ENCODE measurements at places on chromosomes 1 and 21. TPM values are rescaled to one million over a fixed set of nuclear protein-coding genes. Genes with fewer than 3 reads are reported as not detected.

- no peaks in the 10 kb centered on the region for H3K27me3 ChIP-seq
- no peak for DNase-seq
- H3K27ac ChIP-seq = no peak overlapping the region
- H3K4me3 ChIP-seq = peak overlapping the region; percentile 55
- H3K4me1 ChIP-seq = no peaks in the 10 kb centered on the region
Observed at GRCh38 chr1:110211496-110212168, 1.5 kb downstream of the KCNC4 start.

- no peak overlapping the region for H3K4me3 ChIP-seq
- H3K36me3 ChIP-seq = no peaks in the 10 kb centered on the region
- H3K27me3 ChIP-seq = no peaks in the 10 kb centered on the region
- DNase-seq = no peak
- H3K4me1 ChIP-seq = no peaks in the 10 kb centered on the region
Observed at GRCh38 chr21:28943631-28944030, 49.0 kb downstream of the LTN1 start.

DNA sequence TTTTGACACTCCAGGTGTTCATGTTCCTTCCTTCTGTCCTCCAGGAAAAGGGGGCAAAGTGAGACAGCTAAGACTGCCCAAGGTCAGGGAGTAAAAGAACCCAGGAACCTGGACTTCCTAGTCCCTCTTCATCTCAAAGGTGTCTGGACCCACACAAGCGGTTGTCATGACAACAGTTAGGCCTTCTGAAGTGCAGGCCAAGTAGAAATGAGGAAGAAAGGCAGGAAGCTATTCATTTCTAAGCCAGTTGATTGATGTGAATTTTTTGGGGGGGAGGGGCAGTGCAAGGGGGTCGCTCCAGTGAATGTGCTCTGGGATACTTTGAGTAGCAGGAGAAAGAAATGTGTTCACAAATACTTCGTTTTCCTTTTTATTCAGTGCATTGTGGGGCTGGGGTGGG is 114.3 kb downstream of the NAV1 start:
- H3K4me3 ChIP-seq = no peak overlapping the region
- DNase-seq = no peak
- H3K27me3 ChIP-seq = no peaks in the 10 kb centered on the region
- H3K36me3 ChIP-seq = no peaks in the 10 kb centered on the region

The YBX1 gene
- 325 TPM for total RNA-seq

GRCh38 chr1:22339237-22339636 is 112.4 kb upstream of the ZBTB40 start:
- no peak overlapping the region for H3K27ac ChIP-seq
- no peaks in the 10 kb centered on the region for H3K27me3 ChIP-seq
- H3K4me3 ChIP-seq = no peak overlapping the region
- no peak for DNase-seq
- H3K36me3 ChIP-seq = no peaks in the 10 kb centered on the region

- H3K27me3 ChIP-seq = no peaks in the 10 kb centered on the region
- no peak for DNase-seq
- no peaks in the 10 kb centered on the region for H3K36me3 ChIP-seq
- H3K27ac ChIP-seq = no peak overlapping the region
Observed at GRCh38 chr1:214135886-214136285, 145.1 kb upstream of the SMYD2 start.

DNA sequence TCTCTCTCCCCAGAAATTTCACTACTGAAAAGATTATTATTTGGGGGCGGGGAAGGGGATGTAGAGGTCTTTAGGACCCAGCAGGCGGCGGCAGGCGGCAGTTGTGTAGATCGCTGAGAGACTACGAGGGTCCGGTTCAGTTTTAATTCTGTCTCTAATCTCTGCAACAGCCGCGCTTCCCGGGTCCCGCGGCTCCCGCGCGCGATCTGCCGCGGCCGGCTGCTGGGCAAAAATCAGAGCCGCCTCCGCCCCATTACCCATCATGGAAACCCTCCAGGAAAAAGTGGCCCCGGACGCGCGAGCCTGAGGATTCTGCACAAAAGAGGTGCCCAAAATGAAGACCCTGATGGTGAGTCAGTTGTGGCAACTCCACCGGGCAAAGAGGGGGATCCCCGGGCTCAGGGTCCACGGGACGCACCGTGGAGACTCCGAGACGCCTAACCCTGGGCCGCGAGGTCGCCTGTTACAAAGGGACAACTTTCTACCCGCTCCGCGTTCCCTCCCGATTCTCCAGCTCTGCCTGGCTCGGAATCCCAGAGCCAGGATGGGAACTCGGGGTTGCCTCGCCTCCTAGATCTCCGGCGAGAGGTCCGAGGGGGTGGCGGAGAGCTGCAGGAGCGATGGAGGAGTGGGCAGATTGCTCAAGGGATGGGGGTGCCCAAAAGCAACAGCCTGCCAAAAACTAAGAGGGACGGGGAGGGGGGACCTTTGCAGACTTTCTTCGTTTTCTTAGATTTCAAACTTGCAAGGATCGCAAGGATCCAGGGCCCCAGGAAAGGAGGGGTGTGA is at the start of gene ST6GALNAC5:
TSS of gene ST6GALNAC5 (plus strand) at position 139 of the 789 bp plus-strand sequence.
- DNase-seq = no peak
- peaks cover 9% of the 10 kb centered on the region for H3K4me1 ChIP-seq
- H3K36me3 ChIP-seq = no peaks in the 10 kb centered on the region
- H3K4me3 ChIP-seq = peak within 1 kb of the TSS; percentile 16

The PRKAA2 gene
- total RNA-seq = 6.5 TPM

DNA sequence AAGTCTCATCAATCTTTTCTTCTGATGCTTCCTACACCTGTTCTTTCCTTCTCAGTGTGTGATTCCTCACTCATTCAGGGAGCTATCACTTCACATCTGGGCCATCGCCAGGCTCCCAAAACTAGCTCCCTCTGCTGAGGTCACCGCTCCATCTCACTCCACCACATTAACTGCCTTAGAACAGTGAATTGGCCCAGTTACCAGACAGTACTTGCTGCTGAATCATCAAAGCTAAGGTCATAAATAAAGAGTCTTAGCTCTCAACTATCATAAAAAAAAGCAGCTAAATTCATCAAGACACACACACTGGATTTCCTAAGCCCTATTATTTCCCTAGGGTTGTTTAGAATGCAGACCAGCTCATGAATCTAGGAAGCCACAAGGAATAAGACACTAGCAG is 18.8 kb upstream of the SRM start:
- no peaks in the 10 kb centered on the region for H3K27me3 ChIP-seq
- no peak overlapping the region for H3K4me3 ChIP-seq
- no peaks in the 10 kb centered on the region for H3K4me1 ChIP-seq
- DNase-seq = no peak

DNA sequence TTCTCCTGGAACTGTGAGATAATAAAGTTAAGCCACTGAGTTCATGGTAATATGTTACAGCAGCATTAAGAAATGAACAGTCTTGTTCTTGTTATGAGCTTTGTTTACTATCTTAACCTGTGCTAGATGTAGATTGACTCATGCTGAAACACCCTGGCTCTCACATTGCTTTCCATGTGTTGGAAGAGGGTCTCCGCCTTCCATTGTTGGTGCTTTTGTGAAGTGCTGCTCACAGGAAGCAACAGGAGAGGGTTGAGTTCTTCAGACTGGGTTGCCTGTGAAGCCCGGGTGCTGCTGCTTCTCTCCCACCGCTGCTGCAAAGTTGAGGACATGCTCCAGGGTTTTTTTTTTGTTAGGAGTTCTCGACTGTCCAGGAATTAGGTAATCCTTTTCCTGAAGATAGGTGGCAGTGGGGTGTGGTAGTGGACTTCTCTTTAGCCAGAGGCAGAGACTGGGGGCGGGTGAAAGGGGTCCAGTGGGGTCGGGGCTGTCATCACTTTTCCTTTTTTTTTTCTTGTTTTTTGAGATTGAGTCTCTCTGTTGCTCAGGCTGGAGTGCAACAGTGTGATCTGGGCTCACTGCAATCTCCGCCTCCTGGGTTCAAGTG is 28.7 kb upstream of the HMGN1 start:
- no peak for DNase-seq
- no peak overlapping the region for H3K27ac ChIP-seq
- no peaks in the 10 kb centered on the region for H3K36me3 ChIP-seq
- no peaks in the 10 kb centered on the region for H3K27me3 ChIP-seq
- no peaks in the 10 kb centered on the region for H3K4me1 ChIP-seq

DNA sequence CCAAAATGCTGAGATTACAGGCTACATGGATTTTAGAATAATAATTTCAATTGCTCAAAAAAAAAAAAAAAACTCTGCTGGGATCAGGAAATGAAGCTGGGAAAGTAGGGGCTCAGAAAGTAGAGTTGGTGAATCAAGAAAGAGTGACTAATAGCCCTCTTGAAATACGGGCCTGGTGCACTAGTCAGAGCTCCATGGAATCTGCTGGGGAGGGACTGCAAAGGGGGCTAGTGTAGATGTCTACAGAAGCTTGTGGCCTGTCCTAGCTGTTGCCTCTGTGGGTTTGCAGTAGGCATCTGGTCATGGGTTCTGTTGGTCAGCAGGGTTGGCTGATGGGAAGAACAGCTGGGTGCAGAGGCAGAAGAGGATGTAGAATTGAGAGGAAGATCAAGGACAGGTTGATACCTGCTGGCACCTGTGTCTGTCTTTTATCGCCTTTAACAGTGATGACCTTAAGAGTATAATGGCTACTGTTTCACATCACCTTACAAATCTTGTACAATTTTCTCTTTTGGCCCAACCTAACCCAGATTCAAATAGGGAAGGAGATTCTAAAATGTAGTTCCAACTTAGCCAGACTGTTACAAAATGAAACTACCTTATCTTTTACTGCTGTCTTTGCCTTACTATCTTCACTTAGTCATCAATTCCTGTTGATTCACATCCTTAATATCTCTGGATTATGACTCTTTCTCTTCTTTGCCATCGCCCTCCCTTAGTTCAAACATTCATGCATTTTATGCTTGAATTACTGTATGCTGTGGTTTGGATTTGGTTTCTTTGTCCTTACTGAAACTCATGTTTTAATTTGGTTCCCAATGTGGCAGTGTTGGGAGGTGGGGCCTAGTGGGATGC is 126.2 kb downstream of the GIPC2 start:
- H3K4me1 ChIP-seq = no peaks in the 10 kb centered on the region
- H3K27me3 ChIP-seq = no peaks in the 10 kb centered on the region
- DNase-seq = no peak
- H3K27ac ChIP-seq = no peak overlapping the region
- H3K4me3 ChIP-seq = no peak overlapping the region

DNA sequence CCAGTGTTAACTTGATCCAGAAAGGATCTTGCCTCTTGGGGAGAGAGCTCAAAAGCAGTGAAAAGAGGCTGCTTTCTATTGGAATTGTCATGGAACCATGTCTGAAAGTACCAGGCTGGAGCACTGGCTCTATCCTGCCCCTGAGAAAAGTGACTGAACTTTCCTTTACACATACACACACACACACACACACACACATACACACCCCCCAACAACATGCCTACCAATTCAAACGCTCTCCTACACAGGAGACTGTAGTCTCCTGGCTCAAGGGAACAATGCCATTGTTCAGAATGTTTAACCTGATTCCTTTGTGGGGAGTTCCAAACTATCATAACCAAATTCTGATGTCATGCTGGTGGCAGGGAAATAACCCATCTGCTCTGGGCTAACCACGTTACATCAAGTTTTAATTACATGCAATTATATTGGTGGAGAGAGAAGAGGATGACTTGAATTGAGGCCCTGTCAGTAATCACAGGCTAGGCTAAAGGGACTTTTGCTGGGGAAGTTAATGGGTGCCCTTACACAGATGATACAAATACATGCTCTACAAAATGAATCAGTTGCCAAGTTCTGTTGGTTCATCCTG is 52.3 kb upstream of the DUSP10 start:
- no peaks in the 10 kb centered on the region for H3K27me3 ChIP-seq
- no peak overlapping the region for H3K27ac ChIP-seq
- H3K4me1 ChIP-seq = no peaks in the 10 kb centered on the region
- H3K36me3 ChIP-seq = no peaks in the 10 kb centered on the region

- no peak overlapping the region for H3K4me3 ChIP-seq
- no peaks in the 10 kb centered on the region for H3K27me3 ChIP-seq
- peak; percentile 40 for DNase-seq
Observed at GRCh38 chr1:91622616-91623015, 122.0 kb downstream of the CDC7 start.

DNA sequence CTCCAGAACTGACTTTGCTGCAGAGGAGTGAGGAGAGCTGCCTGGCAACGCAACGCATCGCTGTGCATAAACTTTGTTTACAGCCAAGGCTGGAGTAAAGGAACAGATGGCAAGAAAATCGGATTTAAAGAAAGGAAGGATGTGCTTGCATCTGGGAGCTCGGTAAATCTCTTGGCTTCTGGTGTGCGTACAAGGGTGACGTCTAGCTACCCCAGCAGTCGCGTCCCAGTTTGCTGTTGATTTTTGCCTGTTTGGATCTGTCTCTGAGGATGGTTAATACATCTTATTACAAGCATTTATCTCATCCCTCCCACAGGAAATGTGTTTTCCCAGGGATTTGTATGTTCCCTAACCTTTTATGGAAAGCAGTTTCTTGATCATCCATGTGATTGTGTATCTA is 73.3 kb upstream of the RALGPS2 start:
- H3K4me1 ChIP-seq = no peaks in the 10 kb centered on the region
- DNase-seq = no peak

Data from prostate gland (tissue), 2 donors.